Karpas-422 (cell line): ENCODE measurements at places on chromosomes 3 and 15.

GRCh38 chr3:45640724-45641361 is 46.3 kb downstream of the LIMD1 start:
- DNase-seq, result peak; percentile 1

DNA sequence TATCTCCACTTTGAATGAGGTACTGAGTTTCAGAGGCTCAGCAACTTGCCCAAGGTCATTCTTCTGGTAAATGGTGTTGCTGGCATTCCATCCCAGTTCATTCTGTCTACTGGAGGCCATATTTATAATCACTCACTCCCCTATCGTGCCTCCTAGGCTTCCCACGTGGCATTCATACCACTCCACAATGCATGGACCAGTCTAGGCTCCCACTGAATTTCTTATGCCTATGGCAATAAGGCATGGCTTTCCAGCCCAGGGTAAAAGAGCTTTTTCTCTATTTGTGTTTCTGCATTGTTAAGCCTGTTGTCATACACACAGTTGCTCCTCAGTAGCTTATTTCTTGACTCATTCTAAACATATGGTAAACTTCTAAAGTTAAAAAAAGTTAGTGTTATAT is 19.9 kb downstream of the BBX start:
- DNase-seq, result no peak

DNA sequence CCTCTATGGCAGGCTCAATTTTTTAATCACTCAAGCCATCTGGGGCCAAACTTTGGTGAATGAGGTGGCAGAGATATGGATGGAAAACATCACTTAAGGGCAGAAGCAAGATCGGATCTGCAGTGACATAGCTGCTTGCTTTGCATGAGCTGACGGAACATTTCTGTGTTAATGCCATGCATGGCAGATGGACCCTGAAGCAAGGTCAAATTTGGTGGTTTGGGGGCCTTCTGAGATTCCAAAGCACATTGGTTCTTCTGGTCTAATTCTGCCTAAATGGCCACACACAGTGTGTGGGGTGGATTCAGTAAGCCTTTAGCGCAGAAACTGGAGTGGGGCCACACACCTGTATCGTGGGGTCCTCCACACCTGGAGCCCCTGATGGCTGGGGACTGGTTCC is 38.3 kb upstream of the BCL2L10 start:
- DNase-seq, result peak; percentile 82

- no peak for DNase-seq
Observed at GRCh38 chr3:19652336-19652735, 281.7 kb downstream of the EFHB start.

- DNase-seq, result no peak
Observed at GRCh38 chr15:63481105-63481810, 23.1 kb upstream of the USP3 start.

DNA sequence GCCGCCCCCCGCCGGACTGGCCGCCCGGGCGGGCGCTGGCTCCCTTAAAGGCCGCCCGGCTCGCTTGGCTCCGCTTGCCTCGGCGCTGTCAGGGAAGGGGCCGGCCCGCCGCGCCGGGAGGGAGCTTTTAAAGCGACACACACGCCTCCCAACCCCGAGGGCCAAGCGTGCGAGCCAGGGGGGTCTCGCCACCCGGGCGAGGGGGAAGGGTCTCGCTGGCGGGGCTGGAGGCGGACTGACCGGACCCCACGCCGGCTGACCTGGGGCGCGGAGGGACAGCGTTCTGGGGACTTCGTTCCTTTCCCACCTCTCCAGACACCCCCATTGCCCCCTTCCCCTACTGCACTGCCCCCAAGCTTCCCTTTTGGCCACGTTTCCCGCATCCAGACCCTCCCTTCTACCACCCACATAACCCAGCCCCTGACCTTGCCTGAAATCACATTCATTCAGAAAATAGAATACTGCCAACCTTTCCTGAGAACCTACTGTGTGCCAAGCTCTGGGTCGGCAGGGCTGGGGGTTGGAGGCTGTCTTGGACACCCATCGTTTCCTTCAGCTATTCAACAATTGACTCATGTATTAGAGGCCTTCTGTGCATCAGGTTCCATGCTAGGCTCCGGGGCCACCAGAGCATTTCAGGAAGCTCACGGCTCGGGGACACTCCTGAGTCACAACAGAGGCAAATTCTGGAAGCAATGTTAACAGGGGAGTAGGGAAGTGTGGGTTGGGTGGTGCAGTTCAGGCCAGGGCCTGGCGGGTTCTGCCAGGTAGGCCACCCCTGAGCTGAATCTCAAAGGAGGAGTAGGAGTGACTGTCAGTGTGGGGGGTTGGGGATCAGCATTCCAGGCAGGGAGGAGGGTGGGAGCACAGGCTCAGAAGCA is at the start of gene INSYN1:
Gene INSYN1 (minus strand): TSS at position 102 of the 881 bp plus-strand sequence. CDS start 2,221 bp downstream, outside the sequence.
- no peak for DNase-seq

- DNase-seq, result no peak
Observed at GRCh38 chr15:63500265-63501250, 3.8 kb upstream of the USP3 start.

- DNase-seq, result no peak
Observed at GRCh38 chr3:43723121-43723734, 32.5 kb downstream of the ABHD5 start.

DNA sequence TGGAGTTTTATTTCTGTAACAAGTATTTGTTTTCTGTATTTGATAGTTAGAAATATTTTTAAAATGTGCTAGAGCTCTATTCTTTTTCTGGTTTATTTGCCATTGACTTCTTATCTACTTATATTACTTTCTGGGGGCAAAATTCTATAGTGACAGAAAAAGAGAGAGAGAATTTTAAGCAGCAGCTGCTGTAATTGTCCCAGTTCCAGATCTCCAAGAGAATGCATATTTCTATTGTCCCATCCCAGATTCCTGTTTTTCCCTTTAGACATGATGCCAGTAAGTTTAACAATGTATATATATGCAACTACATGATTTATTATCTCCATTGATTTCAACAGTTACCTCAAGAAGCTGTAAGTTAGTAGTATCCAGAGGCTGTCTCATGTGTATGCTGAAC is 541.7 kb upstream of the ZNF385D start:
- no peak for DNase-seq

DNA sequence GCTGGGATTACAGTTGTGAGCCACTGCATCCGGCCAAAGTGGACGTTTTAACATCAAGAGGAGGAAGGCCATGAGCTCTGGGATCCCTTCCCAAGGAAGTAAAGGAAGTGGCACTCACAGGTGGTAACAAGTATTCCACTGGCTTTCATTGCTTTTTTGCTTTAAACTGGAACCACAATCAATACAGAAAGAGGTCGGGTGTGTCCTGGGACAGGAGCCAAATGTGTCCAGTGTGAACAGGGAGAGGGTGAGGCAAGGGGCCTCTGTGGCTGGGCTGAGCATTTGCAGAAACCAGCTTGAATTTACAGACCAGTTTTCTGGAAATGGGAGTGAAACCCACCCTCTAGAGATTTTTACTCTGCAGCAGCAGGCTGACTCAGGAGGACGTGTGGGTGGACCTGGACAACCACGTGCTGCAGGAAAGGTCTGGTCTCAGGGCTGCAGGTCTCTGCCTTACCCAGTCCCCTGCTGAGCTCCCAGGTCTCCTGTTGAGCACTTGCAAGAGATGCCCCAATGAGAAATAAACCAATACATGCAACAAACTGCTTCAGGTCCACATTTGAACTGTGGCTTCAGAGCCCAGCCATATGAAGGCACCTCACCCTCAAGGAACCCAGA is 42.8 kb upstream of the TMEM115 start:
- DNase-seq, result no peak

- DNase-seq, result no peak
Observed at GRCh38 chr3:86993704-86994103, 2.8 kb upstream of the VGLL3 start.

GRCh38 chr15:25774871-25775270 is 88.3 kb downstream of the ATP10A start:
- DNase-seq, result no peak

GRCh38 chr3:160665231-160665630 is 11.7 kb upstream of the ARL14 start:
- DNase-seq, result no peak

GRCh38 chr15:99504823-99505551 is 60.8 kb upstream of the MEF2A start:
- DNase-seq, result peak; percentile 90

DNA sequence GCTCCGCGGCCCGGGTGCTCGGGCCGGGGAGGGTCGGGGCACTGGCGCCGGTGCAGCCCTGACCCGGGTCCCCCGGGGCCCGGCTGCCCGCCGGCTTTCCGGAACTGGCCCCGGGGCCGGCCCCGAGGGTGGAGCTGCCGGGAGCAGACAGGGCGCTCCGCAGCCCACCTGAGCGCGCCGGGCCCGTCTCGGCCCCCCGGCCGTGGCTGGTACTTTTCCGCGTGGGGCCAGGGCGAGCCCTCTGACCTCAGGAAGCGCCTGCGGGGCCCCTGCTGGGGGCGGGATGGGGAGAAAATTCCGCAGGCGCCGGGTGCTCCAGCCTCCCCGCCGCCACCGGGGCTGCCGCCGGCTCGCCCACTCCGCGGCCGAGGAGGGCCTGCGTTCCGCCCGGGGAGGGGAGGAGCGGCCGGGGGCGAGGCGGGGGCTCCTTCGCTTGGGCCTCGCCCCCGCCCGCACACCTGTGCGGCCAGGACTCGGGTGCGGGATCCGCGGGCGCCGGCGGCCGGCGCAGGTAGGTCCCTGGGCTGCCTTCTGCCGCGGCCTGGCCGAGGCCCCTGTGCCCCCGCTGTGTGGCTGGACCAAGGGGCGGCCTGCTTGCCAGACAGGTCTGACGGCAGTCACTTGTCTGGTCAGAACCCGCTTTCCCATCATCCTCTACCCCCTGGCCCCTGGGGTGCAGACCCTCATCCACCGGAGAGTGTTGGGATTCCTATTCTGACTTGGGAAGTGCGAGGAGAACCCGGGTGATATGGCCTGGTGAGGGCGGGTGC is 3.5 kb downstream of the FURIN start:
- peak; percentile 56 for DNase-seq

GRCh38 chr15:90956274-90957030 is 1.8 kb downstream of the RCCD1 start:
- DNase-seq, result no peak

DNA sequence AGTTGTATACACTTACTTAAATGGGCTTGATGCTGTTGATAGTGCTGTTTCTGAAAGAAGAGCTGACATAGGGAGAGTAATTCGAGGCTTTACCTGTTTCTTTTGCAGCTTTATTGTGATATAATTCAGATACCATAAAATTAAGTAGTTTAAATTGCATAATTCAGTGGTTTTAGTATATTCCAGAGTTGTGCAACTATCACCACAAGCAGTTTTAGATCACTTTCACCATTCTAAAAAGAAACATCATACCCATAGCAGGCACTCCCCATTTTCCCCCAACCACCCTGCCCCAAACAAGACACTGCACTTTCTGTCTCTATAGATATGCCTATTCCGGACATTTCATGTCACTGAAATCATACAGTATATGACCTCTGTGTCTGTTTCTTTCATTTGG is 98.5 kb downstream of the MTHFS start:
- no peak for DNase-seq

DNA sequence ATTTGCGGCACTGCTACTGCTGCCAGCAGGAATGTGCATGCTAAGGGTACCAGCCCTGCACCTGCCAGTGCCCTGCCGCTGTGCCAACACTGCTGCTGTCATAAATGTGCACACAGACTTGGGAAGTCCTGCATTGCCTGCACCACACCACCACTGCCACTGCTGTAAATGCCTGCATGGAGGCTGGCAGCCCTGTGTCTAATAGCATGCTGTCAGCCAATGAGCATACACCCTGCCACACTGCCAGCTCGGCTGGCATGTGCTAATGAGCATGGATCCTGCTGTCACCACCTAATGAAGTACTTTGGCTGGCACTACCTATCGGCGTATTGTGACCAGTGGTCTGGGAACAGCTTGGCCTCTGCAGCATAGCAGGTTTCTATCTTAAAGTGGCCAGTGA is 981.8 kb upstream of the GBE1 start:
- DNase-seq, result no peak

DNA sequence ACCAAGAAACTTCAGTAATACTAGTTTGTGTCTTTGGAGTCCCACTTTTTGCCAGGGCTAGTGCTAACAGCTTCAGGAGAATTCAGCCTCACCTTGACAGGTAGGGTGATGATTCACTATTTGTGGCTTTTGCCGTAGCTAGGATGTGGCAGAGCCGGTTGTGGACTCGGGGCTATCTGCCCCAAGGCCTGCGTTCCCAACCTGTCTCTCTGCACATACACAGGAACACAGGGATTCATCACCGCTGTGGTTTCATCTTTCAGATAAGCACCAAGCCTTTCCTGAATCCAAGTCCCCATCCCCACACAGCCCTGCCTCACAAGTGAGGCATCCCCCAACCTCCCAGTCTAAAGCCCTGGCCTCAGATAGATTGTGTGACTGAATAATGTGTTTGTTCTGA is 45.2 kb upstream of the POLG start:
- DNase-seq, result no peak

GRCh38 chr3:27978440-27978839 is 256.3 kb upstream of the EOMES start:
- DNase-seq, result no peak

DNA sequence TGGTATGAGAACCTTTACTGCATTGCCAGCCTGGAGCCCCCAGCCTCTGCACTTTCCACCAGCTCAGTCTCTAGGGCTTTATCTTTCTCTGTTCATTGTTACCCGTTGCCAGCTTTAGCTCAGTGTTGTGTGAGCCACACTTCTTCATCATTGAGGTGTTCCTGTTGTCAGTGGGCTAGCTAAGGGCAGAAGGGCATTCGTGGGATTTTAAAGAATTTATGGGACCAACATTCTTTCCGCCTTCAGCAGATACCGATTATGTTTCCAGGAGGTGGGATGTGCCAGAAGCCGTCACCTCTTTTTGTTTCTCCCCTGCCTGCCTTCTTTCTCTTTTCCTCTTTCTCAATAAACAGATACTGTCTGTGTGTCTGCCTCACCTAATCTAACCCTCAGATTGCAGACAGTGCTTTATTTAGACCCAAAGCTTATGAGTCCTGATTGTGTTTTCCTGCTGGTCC is 64.5 kb downstream of the PGPEP1L start:
- no peak for DNase-seq

- DNase-seq, result no peak
Observed at GRCh38 chr3:73552700-73553099, 72.0 kb downstream of the PDZRN3 start.

DNA sequence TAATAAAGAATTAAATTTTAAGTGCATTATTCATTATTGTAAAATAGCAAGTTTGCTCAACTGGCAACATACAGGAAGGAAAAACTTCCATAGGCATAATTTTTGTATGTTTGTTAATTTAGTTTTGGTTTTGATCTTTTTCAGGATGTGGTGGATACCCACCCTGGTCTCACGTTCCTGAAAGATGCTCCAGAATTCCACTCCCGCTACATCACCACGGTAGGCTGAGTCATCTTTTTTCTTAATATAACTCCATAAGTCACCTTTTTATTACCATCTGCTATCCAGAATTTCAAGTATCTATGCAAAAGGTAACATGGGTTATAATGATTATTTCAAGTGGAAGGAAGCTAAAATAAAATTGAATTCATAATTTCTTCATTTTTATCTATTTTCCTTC is 104.8 kb downstream of the PPP2R3A start:
- no peak for DNase-seq

DNA sequence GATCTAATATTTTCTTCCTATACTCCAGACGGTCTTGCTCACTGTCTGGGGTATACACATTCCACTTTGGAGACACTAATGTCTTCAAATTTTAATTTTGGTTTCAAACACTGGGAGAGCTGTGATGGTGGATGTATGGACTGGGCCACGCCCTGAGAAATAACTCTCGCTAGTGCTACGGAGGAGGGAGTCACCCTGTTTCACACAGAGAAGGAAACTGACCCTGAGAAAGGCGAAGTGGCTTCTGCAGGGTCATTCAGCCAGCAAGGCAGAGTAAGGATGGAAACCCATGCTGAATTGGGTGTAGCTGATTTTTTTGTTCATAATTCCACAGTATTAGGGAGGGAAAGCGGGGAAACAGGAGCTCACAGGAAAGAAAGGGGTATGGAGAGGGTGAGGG is 8.6 kb upstream of the SKIC8 start:
- DNase-seq, result no peak
